ENCODE measurements at places on chromosomes 7 and 10.

DNA sequence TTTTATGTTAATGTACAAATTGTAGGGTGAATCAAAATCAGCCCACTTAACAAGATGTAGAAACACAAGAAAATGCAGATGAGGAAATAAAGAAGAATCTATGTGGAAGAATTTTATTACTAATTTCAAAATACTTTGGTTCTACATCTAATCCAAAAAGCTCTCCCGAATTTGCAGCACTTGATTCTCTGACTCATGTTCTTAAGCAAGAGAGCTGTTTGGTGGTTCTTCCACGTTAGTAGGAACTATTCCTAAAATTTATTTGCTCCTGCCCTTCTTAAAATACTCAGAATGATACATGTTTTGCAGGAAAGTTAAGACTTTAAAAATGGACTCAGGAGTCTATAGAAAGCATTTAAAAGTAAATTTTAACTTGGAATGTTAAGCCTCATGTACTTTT is 91.8 kb downstream of the ZMYND11 start:
- DNase-seq = no peak

GRCh38 chr7:75836798-75837197 is 23.2 kb upstream of the CCL24 start:
- no peak for DNase-seq

DNA sequence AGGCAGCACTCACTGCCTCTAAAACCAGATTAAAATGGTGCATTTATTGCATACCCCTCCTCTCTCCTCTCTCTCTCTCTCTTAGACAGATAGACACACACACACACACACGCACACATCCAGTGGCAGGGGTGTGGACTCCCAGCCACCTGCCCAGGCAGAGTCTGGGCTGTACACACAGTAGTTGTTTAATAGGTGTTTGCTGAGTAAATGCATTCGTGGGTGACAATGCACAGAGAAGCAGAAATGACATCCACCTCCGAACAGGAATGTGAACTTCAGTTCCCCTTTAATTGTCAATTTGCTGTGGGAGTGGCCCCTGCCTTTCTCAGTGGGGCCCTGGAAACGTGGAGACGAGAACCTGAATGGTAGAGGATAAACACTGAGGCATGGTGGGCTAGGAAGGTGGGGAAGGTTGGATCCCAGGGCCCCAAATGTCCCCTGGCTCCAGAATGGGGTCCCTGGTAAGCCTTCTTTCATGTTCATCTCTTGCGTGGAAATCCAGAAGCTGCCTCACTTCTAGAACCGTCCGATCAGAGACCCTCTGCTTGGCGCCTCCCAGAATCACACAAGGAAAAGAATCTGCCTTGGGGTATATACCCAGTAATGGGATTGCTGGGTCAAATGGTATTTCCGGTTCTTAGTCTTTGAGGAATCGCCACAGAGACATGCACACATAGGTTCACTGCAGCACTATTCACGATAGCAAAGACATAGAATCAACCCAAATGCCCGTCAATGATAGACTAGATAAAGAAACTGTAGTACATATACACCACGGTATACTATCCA is 58.5 kb upstream of the ECHDC3 start:
- no peak for DNase-seq

- DNase-seq = no peak
Measured at GRCh38 chr7:29005829-29006228, 47.7 kb upstream of the TRIL start.

DNA sequence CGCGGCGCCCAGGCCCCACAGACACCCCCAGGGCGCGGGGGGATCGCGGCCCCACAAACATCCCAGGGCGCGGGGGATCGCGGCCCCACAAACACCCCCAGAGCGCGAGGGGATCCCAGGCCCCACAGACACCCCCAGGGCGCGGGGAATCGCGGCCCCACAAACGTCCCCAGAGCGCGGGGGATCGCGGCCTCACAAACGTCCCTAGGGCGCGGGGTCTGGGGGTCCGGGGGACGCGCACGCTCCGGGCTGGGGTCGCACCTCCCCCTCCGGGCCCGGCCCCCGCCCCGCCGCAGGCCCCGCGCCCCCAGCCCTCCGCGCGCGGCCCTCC is 382 bp downstream of the DIP2C start:
- no peak for DNase-seq

GRCh38 chr10:113219446-113219845 is 269.4 kb downstream of the TCF7L2 start:
- no peak for DNase-seq
